AG08395 (cell line): ENCODE measurements at places on chromosomes 7 and 10.
A peak's percentile ranks its signal among the peaks of the same experiment; 100 is the strongest.

DNA sequence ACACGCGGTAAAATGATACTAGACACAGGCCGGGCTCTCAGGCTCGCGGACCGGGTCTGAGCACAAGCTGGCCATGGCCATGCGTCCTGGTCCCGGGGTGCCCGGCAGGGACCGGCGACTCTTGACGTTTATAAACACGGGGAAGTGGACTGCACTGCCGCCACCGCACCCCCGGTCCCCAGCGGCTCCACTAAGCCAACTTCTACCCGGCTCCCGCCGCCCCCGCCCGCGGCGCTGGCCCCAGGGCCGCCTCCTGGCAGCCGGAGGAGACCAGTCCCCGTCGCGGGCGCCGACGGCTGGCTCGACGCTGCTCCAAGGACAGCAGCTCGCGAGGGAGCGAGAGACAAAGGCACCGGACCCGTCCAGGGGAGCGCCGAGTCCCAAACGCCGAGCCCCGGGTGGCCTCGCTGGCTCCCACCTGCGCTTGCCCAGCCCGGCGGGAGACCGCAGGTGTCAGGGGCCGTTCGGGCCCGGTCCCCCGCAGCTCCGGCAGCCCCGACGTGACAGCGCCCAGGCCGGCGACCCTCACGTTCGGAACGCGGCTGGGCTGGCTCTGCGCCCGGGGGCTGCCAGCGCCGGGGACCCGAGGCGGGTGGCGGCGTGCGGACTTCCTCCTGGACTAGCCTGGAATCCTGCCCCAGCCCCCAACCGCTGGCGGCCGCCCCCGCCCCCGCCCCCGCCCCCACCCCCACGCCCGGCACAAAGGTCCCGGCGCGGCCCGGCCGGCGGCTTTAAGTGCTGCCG lies 517 bp downstream of the ITGB1 start:
- DNase-seq: peak; percentile 24

DNA sequence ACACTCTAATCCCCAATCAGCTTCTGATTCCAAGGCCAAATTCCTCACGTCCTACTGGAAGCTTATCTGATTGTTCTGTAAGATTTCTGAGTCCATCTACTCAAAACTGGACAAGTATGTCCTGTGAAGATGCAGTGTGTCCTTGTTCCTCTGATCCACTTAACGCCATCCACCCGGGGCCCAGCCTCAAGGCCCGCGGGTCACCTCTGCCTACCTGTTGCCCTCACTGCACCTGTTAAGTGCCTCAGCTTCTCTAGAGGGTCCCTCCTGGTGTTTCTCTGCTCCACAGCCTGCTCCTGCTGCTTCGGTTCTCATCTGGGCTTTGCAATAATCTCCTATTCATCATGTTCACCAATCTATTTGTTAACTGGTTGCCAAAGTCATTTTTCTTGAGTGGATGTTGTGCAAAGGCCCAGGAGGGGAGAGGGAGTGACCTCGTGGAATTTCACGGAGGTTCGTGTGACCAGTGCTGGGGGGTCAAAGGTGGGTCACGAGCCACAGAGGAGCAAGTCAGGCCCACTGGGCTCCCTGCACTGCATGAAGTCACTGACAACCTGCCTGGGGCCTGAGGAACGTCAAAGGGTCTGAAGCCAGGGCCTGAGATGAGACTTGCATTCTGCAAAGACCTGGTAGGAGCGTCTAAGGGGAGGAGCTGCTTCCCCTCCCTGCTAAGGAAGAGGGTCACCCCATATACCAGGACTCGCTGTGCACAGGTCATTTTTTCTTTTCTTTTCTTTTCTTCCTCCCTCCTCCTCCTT lies 338.1 kb downstream of the WDR37 start:
- no peak for DNase-seq

- no peak for DNase-seq
Observed at GRCh38 chr10:61763778-61764177, 101.0 kb downstream of the CABCOCO1 start.

DNA sequence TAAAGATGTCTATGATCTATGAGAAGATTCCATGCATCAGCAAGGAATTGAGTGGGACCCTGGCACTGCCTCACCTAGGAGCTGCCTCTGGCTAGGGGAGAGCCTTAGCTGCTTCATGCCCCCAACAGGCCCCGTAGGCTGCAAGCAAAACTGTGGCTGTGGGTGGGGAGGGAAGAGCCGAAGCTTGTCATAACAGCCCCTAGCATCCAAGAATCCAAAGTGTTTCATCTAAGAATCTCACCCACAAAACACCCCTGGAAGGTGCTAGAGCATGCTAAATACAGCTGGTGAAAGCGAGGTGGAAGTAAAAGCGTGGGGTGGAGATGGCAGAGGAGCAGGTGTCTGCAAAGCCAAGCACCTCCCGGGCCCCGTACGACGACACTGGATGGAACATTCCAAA lies 87.5 kb upstream of the C1QL3 start:
- DNase-seq: no peak

DNA sequence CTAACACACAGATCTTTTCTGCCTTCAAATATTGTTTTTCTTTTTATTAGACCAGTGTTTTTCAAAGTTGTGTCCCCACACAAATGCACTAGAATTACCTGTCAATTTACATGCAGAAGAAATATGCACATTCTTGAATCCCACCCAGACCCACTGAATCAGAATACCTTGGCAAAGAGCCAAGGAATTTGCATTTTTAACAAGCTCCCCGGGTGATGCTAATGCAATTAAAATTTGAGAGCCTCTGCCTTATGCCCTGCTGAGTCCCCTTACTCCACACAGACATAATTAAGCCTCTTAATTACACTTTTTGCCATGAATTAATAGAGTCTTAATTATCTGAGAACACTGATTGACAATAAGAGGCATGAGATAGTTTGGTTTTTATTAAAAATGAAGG lies 201.2 kb upstream of the GRB10 start:
- no peak for DNase-seq

- no peak for DNase-seq
Observed at GRCh38 chr7:69108097-69108496, 490.2 kb upstream of the AUTS2 start.

GRCh38 chr7:101511965-101512364 lies 117.1 kb downstream of the MYL10 start:
- no peak for DNase-seq

DNA sequence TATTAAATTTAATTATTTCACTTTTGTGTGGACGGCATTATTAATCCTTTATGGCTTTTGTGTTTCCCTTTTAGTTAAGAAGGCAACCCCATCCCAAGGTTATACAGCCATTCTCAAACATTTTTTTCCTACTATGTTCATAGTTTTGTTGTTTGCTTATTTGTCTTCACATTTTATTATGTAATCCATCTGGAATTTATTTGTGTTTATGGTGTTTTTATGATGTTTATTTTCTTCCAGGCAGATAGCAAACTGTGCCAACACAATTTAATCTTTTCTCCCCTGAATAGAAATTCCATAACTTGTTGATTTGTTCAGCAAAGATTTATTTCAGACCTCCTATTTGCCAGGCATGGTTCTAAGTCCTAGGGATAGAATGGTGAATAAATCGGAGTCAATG lies 42.9 kb downstream of the RAB18 start:
- DNase-seq: no peak

DNA sequence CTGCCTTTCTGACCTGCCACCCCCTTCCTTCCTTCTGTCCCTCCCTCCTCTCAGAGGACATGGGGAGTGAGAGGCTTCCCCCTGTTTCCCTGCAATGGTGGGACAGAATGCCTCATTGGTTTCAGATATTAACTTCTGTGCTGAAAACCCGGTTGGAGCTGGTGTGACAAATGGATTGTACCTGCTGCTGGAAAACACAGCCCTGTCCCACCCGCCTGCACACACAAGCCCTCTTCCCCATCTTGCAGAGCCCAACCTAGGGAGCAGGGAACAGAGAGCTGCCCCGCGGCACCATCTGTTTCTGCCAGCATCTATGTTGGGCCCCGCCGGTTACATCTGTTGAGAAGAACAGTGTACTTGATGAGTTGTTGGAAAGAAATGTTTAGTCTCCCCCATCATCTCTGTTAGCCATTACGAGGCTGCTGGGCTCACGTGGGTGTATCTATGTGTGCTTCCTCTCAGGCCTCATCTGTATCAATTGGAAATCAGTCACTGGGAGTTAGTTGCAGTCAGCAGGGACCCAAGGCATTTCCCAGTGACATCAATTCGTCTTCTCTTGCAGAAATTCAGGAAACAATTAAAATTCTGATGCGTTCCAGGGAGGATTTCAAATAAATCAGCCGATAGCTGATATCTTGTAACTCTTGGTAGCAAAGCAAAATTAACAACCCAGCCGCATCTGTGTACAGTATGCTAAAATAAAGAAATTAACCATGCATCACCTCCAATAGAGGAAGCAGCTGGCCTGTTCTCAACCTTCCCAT lies 725.6 kb upstream of the GALNT17 start:
- DNase-seq: peak; percentile 48

GRCh38 chr7:140060788-140061606 lies 1.8 kb downstream of the PARP12 start:
- DNase-seq: no peak
